ENCODE measurements at places on chromosomes 5 and 9.

- DNase-seq = no peak
These were observed 44.3 kb upstream of the VPS13A start for GRCh38 chr9:77133011-77133410.

DNA sequence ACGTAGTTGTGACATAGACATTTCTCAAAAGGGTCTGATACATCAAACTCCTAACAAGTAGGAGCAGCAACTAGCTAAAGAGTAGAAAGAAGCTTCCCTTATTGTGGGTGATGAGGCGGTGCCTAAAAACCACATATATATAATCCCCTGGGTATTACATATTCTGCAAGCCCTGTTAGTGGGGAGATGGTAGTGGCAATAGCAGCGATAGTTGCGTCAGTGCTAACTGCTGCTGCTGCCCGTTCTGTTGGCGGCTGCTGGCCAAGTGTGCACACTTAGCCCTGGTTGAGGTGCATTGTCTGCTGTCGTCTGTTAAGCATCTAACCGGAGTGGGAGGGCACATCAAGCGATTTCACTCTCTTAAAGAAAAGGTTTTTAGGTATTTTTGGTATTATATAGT is 35.8 kb downstream of the VLDLR start:
- DNase-seq = no peak

DNA sequence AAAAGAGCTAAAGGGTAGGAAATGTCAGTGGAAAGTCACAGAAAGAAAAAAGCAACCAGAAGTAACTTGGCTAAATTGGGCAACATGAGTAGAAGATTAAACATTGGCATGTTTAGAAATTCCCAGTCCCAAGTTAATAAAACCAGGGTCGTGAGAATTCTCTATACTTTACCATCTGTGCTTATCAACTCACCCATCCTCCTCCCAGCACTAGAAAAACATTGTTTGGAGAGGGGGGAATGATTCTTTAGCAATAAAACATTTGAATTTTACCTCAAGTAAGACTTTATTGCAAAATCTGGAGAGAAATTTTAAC is 79.6 kb downstream of the PRKACG start:
- no peak for DNase-seq

DNA sequence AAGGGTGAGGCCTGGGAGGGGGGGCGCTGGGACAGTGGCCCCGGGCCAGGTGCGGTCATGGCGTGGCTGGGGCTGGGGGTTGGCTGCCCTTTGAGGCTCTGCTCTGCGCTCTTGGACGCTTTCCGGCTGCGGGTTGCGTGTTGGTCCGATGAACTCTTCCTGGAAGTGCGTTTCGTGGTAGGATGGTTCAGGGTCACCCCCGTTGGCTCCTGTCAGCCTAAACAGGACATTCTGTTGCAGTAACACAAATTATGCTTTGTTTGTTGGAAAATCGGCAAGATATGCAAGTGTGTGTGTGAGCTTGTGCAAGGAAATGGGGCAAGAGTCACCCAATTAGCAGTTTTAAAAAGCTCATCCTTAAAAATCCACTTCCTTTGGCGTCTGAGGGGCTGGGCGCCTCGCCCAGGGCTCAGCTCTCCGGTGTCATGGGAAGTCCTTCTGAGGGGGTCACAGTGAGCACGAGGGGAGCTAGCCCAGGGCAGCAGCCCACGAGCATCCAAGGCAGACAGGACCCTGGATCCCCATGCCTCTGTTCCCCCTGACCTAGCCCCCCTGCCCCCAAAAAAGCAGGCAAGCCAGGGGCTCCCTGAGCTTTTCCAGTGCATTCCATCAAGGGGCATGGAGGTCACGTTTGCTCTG is 22.2 kb upstream of the RNU6ATAC start:
- DNase-seq = no peak

- DNase-seq = no peak
These were observed 163.2 kb downstream of the CACNA1B start for GRCh38 chr9:138040446-138041430.

- no peak for DNase-seq
These were observed 41.2 kb upstream of the FAM174A start for GRCh38 chr5:100493996-100494395.

- no peak for DNase-seq
These were observed 337.6 kb downstream of the BNC2 start for GRCh38 chr9:16532681-16533450.

- no peak for DNase-seq
These were observed 324.4 kb downstream of the PRR16 start for GRCh38 chr5:120788481-120788880.

DNA sequence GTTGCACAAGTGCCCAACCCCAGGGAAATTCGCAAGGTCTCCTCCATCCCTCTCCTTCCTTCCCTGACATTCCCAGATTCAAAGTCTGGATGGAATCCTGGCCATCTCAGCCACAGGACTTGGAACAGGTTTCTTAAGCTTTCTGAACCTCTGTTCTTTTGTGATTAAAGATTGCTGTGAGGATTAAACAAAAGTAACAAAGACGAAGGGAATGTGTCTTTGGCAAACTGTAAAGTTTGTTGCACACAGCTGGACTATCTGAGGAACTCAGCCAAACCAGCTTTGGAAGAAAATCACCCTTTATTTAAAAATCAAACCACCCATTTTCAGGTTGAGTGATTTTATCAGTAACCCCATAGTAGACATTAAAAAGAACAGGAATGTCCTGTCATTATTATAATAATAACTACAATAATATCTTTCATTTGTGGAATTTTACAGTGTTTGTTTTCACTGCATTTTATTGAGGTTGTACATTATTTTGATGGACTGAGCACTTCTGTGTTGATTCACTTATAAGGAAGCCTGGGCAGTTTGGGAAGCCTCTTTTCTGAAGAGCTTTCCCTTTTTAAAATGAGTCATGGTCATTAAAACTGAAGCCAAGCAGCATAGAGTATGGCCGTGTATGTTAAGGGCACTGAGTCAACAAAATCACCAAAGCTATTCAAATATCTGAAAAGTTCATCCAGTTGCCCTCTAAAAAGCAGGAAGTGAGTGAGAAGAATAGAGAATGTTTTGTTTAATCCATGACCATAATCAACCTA is 310.2 kb downstream of the AGTPBP1 start:
- no peak for DNase-seq

DNA sequence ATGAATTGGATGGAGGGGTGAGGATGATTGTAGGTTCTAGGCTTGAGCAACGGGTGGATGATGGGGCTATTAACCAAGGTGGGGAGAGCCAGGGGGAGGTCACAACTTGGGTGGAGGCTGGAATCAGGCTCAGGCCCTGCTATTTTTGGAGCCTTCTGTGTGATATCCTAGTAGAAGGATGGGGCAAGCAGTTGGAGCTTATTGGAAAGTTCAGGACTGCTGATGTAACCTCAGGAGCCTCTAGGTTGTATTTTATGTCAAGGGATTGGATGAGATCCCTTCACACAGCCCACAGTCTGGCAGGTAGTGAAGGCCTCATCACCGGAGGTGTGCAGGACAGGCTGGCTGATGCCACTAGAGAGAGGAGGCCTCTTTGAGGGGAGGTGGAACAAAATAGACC is 11.2 kb upstream of the RPS14 start:
- no peak for DNase-seq

GRCh38 chr5:60209146-60209840 is 315.8 kb upstream of the PDE4D start:
- no peak for DNase-seq

GRCh38 chr9:120184266-120184665 is 395.7 kb downstream of the CDK5RAP2 start:
- no peak for DNase-seq

DNA sequence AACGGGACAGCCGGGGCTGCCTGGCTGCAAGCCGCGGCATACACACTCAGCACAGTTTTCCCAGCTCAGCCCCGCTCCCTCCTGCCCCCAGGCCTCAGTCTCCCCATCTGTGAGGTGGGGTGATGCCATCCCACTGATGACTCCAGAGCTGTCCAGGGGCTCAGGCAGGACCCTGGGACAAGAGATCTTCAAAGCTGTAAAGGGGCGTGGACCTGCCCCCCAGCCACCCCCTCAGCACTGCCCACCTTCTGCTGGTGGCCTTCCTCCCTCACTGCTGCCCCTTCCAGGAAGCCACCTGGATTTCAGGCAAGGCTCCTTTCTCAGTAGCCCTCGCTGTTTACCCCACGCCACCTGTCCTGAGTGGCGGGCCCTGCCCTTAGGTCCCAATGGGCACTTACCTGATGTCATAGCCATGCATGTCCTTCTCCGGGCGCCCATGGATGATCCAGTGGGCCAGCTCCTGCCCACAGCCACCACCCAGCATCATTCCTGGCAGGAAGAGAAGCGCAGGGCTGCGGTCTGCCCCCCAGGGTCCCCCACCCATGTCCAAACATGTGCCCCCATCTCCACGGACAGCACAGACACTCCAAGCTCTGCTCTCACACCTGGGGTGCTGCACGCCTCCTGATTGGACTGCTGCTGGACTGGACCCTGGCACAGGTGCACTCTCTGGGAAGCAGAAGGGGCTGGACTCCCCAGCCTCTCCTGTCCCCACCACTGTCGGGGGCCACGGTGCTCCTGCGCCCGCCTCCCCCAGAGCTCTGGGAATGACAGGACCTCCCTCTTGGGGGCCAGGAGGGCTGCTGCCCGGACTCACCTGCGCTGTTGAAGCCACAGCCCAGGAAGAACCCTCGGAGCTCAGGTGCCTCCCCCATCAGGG is 25.7 kb downstream of the SARDH start:
- no peak for DNase-seq

- no peak for DNase-seq
These were observed 181 bp downstream of the DAP start for GRCh38 chr5:10760921-10761184.

GRCh38 chr5:180548563-180548962 is 42.7 kb downstream of the SCGB3A1 start:
- no peak for DNase-seq
